AG09309 (cell line): ENCODE measurements at places on chromosomes 4 and X.

DNA sequence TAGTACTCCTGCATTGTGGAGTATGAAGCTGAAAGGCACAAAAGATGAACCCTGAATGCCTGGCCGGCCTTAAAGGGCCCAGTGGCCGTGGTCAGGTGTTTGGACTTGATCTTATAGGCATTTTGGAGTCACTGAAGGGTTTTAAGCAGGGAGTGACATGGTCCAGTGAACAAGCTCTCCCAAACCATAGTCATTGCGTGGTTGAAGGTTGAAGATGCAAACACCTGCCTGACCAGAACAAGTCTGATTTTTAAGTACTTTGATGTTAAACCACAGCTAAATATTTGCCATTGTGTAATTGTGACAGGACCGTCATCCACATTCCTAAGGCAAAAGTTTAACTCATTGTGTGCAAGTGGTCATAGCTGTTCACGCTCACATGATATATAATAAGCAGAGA is 3.3 kb downstream of the STK32B start:
- DNase-seq, result no peak

DNA sequence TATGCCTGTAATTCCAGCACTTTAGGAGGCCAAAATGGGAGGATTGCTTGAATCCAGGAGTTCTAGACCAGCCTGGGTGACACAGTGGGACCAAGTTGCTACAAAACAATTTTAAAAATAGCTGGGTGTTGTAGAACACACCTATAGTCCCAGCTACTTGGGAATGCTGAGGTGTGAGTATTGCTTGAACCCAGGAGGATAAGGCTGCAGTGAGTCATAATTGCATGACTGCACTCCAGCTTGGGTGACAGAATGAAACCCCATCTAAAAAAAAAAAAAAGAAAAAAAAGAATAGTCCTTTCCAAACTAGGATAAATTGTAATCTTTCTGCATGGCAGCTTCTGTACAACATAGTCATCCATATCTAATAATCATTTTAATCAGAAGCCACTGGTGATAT is 270.1 kb upstream of the INTU start:
- DNase-seq, result no peak

DNA sequence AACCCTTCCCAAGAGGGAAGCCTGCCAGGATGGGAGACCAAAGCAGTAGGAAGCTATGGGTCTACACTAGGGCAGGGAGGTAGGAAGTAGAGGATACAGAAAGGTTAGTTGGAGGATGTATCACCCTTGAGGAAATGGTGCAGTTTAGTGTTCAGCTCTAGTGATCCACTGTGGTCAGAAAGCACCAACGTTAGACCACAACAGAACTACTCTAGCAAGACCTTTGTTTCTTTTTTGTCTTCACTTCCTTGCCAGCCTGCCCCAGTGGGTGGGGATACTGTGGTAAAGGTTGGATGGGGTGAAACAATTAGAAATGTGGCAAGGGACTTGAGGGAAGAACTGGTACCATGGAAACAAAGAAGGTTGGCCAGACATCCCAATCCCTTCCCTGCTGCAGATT is 83.3 kb downstream of the DDIT4L start:
- no peak for DNase-seq

GRCh38 chrX:154596290-154596929 is 11.5 kb downstream of the CTAG1A start:
- peak; percentile 84 for DNase-seq

GRCh38 chrX:151419782-151420181 is 22.8 kb downstream of the VMA21 start:
- no peak for DNase-seq

DNA sequence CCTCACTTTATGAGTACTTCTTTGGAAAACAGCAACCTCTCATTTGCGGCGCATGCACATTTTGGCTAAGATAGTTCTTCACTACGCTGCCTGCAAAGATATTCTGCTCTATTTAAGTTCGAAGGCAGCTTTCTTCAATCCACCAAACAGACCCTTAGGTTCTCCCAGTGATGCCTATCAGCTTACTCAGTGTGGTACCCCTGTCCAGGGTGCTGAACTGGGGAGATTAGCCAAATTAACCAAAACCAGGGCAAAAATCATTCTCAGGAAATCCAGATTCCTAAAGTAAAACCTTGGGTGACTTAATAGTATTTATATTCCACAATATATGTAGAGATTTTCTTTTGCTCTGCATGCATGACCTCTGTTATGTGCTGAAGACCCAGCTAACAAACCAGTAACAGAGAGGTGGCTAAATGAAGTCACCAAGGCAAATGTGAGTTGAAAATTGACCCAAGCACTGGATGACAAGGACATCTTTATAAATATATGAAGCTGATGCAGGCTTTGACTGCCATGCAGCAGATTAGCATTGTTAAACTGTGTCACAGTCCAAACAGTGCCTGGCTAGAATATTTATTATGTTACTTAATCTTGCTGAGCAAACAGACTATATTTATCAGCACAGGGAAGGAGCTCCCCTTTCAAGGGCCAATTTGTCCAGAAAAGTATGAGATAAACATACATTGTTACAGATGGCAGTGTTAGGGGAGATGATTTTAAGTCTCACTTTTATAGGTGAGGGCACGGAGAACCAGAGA is 418.2 kb downstream of the STIM2 start:
- DNase-seq, result peak; percentile 10

GRCh38 chrX:21948897-21949578 is 8.5 kb downstream of the SMS start:
- DNase-seq, result no peak

DNA sequence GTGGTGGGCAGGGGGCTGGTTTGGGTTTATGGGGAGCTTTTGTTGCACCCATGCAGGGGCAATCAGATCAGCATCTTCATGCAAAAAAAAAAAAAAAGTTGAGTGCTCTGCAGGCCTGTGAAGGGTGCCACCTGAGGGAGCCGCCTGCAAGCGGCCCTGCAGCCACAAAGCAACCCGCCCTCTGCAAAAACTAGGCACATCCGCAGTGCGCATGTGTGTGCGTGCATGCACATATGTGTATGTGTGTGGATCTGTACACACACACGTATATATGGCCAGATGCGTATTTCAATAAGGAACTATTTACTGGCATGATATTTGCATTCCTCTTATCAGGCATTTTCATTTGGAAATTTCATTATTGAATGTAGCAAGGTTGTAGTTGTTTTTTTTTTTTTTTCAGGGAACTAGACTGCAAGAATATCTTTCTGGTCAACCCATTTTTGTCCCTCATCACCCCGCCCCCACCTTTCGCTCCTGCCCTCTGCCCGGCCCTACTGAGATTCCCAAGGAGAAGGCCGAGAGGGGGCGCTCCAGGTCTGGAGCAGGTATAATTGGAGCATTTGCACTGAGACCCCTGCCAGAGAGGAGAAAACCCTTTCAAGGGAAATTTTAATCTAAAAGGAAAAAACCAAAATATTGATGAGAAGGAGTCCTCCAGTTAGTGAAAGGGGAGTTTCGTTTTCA is 18.1 kb downstream of the CCNQ start:
- no peak for DNase-seq

DNA sequence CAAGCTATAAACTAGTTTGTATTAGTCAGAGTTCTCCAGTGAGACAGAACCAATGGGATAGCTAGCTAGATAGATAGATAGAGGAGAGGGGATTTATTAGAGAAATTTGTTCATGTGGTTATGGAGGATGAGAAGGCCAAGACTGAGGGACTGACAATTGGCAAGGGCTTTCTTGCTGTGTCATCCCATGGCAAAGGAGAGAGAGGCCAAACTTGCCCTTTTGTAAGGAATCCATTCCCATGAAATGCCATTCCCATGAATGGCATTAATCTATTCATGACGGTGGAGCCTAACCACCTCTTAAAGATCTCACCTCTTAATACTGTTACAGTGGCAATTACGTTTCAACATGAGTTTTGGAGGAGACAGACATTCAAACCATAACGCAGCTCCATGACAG is 58.1 kb downstream of the LINC00632 start:
- no peak for DNase-seq

GRCh38 chrX:128992107-128992971 is 531.0 kb downstream of the SMARCA1 start:
- no peak for DNase-seq

DNA sequence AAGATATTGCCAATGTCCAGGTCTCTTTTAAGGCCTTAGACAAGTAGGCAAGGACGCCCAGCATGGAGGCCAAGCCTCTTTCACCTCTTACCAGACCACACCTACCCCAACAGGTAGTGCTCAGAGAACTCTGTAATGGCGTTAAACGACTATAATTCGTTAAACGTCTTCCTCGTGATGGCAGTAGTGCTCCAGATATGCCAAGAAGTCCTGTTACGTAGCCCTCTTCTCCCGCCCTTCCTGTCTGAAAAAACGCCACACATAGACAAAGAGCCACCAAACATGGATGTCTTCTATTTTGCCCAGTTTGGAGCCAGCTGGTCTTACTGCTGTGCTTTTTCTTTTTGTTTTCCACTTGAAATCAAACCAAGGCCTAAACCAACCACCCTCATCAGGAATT is 190.7 kb downstream of the OR13H1 start:
- peak; percentile 61 for DNase-seq

- DNase-seq, result no peak
Measured at GRCh38 chrX:138026211-138026610, 460.3 kb downstream of the ZIC3 start.
